ENCODE measurements at places on chromosomes 13 and 19.

GRCh38 chr13:80086304-80086721 is 254.6 kb downstream of the SPRY2 start:
- DNase-seq: no peak

DNA sequence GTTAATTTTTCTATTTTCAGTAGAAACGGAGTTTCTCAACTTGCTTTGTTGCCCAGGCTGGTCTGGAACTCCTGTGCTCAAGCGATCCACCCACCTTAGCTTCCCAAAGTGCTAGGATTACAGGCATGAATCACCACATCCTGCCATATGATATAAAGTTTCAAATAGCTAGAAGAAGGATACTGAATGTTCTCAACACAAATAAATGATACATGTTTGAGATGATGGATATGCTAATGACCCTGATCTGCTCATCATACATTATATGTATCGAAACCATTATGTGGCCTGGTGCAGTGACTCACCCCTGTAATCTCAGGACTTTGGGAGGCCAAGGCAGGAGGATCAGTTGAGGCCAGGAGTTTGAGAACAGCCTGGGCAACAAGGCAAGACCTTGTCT is 11.5 kb downstream of the CIB3 start:
- DNase-seq: no peak

DNA sequence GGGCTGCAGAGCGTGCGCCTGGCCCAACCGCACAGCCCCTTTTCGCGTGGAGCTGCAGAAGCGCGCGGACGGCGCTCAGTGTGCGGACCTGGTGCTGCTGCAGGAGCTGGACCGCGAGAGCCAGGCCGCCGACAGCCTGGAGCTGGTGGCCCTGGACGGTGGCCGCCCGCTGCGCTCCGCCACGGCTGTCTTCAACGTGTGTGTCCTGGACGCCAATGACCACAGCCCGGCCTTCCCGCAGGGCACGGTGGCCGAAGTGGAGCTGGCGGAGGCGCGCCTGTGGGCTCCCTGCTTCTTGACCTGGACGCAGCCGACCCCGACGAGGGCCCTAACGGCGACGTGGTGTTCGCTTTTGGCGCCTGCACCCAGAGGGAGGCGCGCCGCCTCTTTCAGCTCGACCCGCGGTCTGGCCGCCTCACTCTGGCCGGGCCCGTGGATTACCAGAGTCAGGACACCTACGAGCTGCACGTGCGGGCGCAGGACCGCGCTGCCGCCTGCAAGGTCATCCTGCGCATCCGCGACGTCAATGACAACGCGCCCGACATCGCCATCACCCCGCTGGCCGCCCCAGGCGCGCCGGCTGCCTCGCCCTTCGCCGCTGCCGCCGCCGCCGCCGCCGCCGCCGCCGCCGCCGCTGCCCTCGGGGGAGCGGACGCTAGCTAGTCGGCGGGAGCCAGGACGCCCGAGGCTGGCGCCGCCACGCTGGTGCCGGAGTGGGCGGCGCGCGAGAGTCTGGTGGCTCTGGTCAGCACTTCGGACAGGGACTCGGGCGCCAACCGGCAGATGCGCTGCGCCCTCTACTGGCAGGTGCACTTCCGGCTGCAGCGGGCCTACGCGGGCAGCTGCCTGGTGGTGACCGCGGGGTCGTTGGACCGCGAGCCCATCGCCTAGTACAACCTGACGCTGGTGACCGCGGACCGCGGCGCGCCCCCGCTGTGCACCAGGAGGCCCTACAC is 172.2 kb downstream of the OLFM4 start:
- DNase-seq: peak; percentile 76

- DNase-seq: no peak
Observed at GRCh38 chr13:29556742-29557141, 38.7 kb downstream of the SLC7A1 start.

- DNase-seq: peak; percentile 40
Observed at GRCh38 chr19:38736036-38736412, 8.2 kb downstream of the CAPN12 start.

GRCh38 chr13:100209857-100210825 is 121.2 kb downstream of the PCCA start:
- no peak for DNase-seq

DNA sequence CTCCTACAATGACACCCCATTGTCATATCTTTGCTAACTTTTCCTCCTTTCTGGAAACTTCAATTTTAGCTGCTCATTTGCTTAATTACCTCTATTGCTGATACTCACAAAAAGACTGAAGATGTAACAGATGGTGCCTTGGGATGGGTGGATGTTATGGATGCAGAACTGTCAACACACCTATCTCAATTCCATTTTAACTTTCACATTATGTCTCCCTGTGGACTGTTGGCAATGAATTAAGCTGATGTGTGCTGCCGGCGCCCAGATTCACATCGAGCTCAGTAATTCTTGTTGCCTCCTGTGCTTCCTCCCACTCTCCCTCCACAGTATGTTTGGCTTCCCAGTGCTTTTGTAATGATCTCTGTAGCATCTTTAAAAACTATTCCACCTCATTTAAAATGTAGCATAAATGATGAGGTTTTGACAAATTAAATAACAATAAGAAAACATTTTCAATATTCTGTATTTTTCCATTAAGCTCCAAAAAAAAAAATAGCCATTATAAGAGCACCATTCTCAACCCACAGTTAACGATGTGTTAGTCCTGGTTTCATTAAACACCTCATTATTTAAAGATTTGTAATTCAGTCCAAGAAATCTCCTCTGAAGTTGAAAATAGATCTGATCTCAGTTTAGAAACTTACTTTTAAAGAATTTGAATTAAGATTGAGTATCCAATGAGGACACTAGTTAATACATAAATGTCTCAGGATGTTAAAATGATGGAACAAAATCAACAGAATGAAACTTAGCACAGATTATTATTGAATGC is 99.9 kb upstream of the FAM216B start:
- no peak for DNase-seq

DNA sequence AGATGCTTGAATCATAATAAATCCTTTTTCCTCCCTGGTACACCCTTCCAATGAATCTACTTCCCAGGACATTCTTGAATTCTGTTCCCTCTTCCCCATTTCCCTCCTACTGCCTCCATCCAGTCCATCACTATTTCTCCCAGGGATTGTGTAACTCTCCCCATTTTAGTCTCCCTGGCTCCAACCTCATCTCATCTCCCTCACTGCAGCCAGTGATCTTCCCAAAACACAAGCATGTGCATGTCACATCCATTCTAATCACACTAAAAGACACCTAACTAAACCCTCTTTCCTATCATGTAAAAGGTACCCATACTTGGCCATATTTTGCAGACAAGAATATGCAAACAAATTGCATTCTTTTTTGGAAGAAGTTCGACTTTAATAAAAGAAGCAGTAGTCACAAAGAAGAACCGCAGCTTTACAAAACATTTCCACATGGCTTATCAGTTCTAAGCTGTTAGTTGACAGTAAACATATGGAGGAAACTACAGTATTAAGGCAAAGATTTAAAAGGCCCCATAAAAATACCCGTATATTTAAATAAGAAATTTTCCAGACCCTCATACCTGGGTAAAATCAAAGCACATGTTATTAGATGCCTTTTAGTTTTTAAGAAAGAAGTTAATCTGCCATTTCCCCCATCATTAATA is 111.0 kb downstream of the KCTD12 start:
- DNase-seq: no peak

DNA sequence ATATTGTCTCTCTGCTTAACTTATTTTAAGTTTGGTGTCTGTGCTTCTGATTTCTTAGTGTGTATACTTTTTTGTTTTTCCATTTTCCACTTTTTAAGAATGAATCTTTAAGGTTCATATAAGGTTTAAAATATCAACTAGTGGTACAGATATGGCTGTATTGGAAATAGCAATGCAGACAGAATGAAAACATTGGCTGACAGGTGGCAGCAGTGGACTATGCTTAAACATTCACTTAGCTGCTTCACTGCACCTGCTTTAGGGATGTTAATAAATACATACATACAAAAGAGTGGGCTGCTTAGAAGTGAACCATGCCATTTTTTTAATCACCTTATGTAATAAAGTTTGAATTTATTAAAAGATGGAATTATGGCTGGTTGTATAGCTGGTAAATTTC is 27.3 kb downstream of the TM9SF2 start:
- no peak for DNase-seq

DNA sequence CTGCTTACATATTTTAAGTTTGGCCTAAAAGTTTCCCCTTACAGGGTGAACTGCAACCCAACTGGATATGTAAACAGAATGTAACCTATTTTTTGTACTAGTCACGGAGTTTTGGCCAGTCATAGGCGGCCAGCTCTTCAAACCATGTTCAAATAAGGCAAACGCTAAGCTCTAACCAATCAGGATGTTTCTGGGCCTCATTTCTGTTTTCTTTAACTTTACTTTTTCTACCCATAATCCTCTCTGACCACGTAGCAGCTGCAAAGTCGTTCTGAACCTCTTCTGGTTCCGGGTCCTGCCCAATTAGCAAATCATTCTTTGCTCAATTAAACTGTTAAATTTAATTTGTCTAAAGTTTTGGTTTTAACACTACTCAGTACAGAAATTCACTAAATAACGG is 8.2 kb upstream of the ZMYM2 start:
- DNase-seq: no peak

GRCh38 chr19:53639471-53639870 is 7.7 kb downstream of the DPRX start:
- DNase-seq: no peak

DNA sequence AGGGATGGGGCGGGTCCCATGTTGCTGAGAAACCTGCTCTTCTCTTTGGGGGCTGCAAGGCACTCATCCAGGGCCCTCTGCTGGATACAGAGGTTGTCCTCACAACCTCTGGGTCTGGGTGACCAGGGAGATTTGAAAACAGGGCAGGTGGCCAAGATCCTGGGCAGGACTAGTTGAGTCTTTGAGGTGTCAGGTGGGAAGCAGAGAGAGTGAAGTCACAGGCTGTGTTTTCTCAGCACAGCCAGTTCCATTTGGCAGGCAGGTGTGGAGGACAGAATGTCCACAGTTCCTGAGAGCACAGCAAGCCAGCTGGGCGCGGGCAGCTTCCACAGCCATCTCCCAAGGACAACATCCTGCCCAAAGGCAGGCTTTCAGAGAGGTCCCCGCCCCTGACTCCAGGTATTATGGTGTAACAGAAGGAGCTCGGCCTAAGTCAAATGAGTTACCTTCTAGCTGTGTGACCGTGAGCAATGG is 118.8 kb downstream of the NUFIP1 start:
- DNase-seq: peak; percentile 36

DNA sequence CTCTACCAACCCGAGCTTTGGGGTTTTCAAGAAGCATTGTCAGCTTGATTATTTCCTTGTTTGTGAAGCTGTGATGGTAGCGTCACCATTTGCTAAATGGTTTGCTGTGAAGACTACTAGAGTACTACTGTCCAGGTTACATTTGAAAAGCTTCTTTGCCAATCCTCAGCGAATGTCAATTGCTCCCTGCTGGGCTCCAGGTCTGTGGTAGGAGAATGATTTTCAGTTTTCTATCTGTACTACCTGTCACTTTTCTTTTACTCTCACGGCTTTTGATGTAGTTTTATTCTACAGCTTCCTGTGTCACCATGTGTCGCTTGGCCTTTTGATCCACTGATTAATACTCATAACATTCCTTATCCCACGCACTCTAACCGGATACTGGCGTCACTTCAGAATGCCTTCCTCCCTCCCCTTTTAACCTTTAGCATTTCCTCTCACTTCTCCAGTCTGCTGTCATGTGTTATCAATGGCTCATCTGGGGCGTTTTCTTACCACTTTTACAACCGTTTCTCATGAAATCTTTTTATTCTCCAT is 7.5 kb upstream of the GPR183 start:
- DNase-seq: no peak

DNA sequence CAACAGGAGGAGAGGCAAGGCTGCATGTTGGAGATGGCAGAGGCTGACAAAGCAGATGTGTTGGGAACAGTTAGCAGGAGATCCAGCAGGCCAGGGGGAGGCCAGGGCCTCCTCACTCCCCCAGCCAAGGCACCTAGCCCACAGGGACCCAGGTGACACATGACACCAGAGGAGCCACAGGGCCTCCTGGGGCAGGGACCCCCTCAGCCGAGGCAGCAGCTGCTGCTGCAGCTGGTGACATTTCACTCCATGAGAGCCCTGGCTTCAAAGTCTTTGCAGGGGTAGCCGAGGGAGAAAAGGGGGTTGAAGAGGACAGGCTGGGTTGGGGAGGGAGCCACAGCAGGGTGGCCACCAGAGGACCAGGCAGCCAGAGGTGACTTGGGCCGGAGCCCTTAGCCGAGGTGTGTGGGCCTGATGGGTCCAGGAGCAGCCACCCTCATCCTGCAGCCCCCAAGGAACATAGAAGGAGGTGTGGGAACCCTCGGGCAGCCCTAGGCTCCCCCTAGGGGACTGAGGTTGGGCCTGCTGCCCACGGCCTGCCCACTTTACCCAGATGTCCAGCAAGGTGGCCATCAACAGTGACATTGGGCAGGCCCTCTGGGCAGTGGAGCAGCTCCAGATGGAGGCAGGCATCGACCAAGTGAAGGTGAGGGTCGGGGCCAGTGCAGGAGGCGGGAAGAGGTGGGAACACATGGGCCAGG is at the start of gene GNG14:
TSS of gene GNG14 (plus strand) at position 503 of the 701 bp plus-strand sequence. CDS start at position 554, 51 bp downstream.
- no peak for DNase-seq

DNA sequence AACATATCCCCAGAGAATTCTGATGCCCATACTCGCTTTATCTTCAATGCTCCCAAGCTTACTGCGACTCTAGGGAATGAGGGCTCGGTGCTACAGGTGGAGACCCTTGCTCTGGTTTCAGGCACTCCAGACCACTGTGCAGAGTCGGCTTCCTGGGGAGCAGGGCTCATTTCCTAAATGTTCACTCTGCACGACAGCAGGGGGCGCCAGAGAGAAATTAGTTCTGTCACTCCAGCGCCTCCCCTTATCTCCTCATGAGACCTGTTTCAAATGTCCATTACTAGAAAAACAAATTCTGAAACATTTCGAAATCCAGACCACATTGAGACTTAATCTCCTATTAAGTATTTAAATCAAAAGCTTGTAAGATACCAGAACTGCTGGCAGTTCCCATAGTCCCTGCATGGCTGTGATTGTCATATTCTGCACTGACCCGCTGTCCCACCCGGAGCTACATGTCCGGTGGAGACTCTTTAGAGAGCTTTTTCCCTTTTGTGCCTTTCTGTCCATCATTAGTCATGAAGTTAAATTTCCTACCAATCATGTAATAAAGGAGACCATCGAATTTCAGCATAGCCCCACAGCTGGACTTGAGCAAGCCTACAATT is 22.4 kb downstream of the EPSTI1 start:
- DNase-seq: peak; percentile 69

DNA sequence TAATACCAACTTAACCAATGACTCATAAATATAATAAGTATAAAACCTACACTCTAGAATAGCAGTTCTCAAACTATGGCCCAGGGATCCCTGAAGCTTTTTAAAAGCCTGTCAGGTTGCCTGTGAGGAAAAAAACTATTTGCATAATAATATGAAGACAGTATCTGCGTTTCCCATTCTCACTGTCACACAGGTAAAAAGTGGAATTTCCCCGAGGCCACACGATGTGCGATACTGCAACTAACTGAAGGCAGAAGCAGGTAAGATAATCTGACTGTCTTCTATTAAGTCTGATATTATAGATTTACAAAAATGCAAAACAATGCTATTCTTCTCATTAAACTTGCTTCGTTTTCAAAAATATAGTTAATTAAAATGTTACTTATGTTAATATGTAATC is 52.5 kb upstream of the EEF1AKMT1 start:
- no peak for DNase-seq

- DNase-seq: no peak
Observed at GRCh38 chr13:77171451-77171850, 144.5 kb upstream of the FBXL3 start.

All from right hindlimb (tissue), 1 donor.